ENCODE measurements at places on chromosomes 11 and 22. TPM values are rescaled to one million over a fixed set of nuclear protein-coding genes. Genes with fewer than 3 reads are reported as not detected.
A peak's percentile ranks its signal among the peaks of the same experiment; 100 is the strongest.

- H3K4me1 ChIP-seq, result no peaks in the 10 kb centered on the region
- H3K27ac ChIP-seq, result no peak overlapping the region
- no peaks in the 10 kb centered on the region for H3K27me3 ChIP-seq
- H3K4me3 ChIP-seq, result no peak overlapping the region
- H3K36me3 ChIP-seq, result no peaks in the 10 kb centered on the region
Measured at GRCh38 chr22:43216738-43217137, 29.8 kb upstream of the TTLL12 start.

DNA sequence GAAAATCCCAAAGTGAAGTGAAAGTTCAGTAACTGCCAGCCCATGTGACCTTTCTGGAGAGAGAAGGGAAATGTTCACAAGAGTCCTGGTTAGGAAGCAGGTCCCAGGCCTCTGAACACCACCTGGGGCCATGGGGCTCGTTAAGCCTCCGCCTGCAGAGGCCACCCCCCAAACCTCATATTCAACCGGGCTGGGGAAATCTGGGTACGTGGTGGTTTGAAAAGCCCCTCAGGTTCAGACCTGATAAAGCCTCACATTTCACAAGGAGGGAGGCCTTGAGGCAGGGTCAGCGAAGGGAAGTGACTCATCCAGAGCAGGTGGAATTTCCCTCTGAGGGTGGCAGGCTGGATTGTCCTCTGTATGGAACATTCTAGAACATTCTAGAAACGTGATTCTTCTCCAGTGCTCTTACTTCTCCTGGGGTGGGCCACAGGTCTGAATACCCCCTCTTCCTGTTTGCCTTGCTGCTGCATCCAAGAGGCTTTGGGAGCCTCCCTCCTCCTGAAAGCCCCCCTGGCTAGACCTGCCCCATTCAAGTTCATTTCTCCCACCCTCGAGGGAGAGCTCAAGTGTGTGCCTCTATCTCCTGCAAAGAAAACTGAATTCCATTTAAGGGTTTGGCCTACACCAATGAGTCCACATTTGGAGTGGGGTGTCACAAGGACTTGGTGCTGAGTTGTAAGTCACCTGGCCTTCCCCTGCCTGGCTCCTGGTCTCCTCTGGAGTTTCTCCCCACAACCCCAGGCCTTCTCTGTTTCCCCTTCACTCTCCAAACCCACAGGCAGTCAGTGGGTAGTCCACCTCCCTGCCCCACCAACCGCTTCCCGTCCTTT lies 6.3 kb downstream of the FXYD2 start:
- no peak overlapping the region for H3K4me3 ChIP-seq
- H3K27ac ChIP-seq, result no peak overlapping the region
- peaks cover 62% of the 10 kb centered on the region for H3K4me1 ChIP-seq
- H3K36me3 ChIP-seq, result no peaks in the 10 kb centered on the region
- no peaks in the 10 kb centered on the region for H3K27me3 ChIP-seq

GRCh38 chr11:123351375-123351774 lies 78.7 kb upstream of the GRAMD1B start:
- peaks cover 2% of the 10 kb centered on the region for H3K27me3 ChIP-seq
- H3K4me1 ChIP-seq, result no peaks in the 10 kb centered on the region
- H3K27ac ChIP-seq, result no peak overlapping the region
- no peaks in the 10 kb centered on the region for H3K36me3 ChIP-seq
- DNase-seq, result no peak

DNA sequence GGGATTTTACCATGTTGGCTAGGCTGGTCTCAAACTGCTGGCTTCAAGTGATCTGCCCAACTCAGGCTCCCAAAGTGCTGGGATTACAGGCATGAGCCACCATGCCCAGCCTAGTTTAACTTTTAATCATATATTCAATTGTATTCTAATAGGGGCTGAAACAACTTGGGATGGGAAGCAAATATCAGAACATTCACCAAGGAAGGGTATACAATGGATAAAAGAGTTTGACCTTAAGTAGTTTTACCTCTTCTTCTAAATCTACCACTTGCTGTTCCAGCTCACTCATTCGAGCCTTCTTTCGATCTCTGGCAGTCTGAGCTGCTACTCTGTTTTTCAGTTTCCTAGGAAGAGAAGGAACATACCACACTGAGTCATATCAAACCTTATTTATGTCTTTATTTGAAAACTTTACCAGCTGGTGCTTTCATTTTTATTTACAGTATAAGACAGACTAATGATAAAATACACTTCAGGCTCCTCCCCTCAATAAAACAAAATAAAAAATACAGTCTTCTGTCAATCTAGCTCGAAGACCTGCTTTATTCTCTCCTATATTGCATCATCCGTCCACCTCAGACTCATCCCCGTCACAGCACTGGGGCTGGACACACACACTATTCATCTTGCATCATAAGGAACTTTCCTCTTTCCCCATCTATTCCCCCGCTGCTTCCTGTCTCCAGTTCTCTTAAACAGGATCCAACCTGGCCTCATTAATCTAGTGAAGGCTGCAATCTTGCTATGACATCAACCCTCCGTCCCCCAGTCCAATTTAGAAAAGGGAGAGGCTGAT lies 1.4 kb downstream of the XBP1 start:
- peak; percentile 60 for DNase-seq
- peaks cover 74% of the 10 kb centered on the region for H3K4me1 ChIP-seq
- peak overlapping the region; percentile 65 for H3K4me3 ChIP-seq
- peaks cover 47% of the 10 kb centered on the region for H3K36me3 ChIP-seq
- H3K27me3 ChIP-seq, result no peaks in the 10 kb centered on the region

DNA sequence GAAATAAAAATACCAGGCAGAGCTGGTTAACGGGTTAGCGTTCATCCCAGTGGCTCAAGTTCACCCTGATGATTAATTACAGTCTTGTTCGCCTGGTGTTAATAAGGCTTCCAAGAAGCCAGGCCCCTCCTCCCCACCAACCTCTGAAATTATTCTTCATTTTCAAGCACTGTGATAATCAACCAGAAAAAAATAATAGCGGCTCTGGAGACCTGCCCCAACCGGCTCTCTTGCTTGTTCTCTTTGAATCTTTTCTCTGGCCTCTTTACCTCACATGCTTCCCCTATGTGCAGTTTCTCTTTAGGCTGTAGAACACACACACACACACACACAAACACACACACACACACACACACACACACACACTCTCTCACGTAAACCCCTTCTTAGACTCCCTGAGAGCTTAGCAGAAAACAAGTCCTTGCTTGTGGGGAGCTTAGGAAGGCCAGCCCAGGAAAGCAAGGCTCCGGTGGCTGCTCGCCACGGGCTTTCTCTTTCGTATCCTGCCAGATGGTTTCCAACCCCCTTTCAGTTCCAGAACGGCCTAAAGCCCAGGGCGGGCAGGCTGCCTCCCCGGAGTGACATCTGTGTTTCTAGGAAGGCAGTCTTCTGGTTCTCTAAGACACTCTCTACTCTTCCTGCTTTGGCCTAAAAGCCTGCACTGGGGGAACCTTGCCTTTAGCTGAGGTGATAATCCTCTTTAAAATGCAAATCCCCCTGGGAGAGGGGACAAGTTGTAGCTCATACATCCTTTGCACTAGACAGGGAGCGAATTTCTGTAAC lies 106.4 kb upstream of the SESN3 start:
- H3K36me3 ChIP-seq, result no peaks in the 10 kb centered on the region
- no peak overlapping the region for H3K4me3 ChIP-seq
- DNase-seq, result peak; percentile 68

DNA sequence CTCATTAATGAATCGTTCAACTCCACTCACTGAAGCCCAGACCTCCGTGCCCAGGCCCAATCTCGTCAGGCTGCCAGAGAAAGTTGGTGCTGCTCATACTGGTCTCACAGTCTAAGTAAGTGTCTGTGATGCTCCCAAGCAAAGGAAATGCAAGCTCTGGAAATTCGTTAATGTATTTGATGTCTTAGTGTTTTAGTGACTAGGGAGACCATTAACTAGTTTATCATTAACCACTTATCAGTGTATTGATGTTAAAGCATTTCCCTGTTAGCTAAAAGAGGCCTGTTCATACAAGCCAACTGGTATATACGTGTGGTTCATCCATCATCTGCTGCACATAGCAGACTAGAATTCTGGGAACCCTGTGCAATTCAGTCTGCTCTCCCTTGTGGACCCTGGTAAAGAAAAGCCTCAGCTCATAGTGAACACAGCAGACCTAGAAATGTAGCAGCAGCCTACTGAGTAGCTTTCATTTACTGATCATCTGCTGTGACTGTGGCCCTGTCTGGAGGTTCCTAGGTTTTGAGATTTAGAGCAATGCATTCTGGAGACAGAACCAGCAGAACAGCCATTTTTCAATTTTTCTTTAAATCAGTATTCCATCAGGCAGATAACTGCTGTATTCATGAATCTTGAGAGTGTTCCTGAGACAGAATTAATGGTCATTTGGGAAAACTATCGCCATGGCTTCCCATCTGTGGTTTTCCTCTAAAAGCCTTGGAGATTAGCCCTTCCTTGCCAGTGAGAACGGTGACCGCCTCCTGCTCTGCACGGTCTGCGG lies 15.7 kb upstream of the AIFM3 start:
- peaks cover 52% of the 10 kb centered on the region for H3K36me3 ChIP-seq
- H3K4me1 ChIP-seq, result peaks cover 13% of the 10 kb centered on the region
- no peaks in the 10 kb centered on the region for H3K27me3 ChIP-seq
- H3K27ac ChIP-seq, result no peak overlapping the region

The NLRP14 gene
- total RNA-seq, result not detected
